ENCODE measurements at places on chromosomes 12 and 14.
A peak's percentile ranks its signal among the peaks of the same experiment; 100 is the strongest.

- no peak for DNase-seq
These were observed 377.9 kb upstream of the RGS6 start for GRCh38 chr14:71554323-71554722.

DNA sequence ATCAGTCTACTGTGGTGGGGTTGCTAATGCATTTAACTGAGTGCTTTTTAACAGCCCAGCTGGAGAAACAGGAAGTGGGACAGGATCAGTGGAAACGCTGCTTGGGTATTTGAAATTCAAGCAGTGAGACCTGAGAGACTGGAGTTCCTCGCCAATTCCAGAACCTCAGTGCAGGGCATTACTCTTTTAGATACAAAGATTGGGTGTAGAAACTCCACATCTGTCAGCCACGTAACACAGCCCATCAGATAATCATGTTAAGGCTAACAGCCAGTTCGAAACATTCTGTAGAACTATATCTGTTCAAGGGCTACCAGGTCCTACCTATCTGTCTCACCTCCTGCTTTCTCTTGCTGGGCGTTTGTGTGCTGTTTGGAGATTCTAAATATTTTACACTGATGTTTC lies 45.5 kb downstream of the RAD52 start:
- DNase-seq: no peak

- no peak for DNase-seq
These were observed 38.8 kb downstream of the TESC start for GRCh38 chr12:117060246-117060928.

DNA sequence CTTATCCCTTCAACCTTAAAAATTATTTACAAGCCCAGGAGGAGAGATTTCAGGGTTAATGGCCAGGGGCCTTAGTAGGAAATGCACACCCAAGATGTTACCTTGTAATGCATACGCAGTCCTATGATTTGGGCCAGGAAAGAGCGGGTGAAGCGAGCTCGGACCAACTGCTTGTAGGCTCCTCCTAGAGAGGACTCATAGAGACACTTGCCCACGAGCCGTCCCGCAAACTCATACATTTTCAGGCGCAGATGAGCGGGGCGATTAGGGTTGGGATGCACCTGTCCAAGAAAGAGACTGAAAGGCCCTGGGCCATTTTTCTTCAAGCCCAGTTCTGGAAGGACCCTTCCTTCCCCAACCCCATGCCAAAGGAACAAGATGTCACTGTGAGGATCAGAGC lies 43.0 kb downstream of the AREL1 start:
- no peak for DNase-seq

- DNase-seq: peak; percentile 19
These were observed 9.5 kb downstream of the ZNF891 start for GRCh38 chr12:133120385-133121191.

- DNase-seq: no peak
These were observed 388.1 kb downstream of the BCAT1 start for GRCh38 chr12:24560831-24561271.

GRCh38 chr14:67566908-67567307 lies 33.2 kb downstream of the PIGH start:
- no peak for DNase-seq

DNA sequence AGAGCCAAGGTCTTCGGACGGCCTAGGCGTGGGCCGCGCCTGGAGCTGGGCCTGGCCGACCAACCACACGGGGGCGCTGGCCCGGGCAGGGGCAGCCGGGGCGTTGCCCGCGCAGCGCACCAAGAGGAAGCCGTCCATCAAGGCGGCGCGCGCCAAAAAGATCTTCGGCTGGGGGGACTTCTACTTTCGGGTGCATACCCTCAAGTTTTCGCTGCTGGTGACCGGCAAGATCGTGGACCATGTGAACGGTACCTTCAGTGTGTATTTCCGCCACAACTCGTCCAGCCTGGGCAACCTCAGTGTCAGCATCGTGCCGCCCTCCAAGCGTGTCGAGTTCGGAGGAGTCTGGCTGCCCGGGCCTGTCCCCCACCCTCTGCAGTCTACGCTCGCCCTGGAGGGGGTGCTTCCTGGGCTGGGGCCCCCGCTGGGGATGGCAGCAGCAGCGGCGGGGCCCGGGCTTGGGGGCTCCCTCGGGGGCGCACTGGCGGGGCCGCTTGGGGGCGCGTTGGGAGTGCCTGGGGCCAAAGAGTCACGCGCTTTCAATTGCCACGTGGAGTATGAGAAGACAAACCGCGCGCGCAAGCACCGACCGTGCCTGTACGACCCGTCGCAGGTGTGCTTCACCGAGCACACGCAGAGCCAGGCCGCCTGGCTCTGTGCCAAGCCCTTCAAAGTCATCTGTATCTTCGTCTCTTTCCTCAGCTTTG lies 4.4 kb upstream of the SHMT2 start:
- DNase-seq: no peak

GRCh38 chr12:6697584-6698351 lies 2.8 kb downstream of the PIANP start:
- peak; percentile 79 for DNase-seq

- DNase-seq: no peak
These were observed 10.7 kb downstream of the TTC5 start for GRCh38 chr14:20295067-20295466.

GRCh38 chr12:81668475-81668874 lies 90.7 kb downstream of the PPFIA2 start:
- peak; percentile 79 for DNase-seq

DNA sequence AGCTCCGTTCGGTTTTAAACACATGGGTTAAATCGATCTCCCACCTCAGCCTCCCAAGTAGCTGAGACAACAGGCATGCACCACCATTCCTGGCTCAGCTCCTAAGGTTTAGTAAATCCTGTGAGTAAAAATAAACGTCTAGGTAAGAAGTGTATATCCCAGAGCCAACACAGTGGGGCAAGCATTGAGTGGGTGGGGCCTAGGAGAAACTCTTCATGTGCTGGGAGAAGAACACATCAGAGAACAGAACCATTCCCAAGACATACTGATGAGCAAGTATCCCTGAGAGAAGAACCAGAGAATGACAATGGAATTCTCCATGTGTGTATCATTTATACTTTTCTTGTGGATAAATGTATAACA lies 86.3 kb downstream of the SEC23A start:
- DNase-seq: no peak

GRCh38 chr12:57027805-57028153 lies 11.4 kb upstream of the TAC3 start:
- DNase-seq: no peak

DNA sequence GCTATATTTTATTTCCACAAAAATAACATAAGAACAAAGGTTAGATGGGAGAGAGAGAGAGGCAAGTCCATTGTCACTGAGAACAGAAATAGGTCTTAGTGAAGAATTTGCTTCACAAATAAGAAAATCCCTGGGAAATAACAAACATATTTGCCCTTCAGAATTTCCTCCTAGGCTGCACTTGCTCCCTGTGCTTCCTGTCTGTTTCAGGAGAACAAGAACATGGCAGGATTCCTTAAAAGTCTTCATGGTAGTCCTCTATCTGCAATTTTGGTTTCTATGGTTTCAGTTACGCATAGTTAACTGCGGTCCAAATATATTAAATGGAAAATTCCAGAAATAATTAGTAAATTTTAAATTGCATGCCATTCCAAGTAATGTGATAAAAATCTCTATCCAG lies 34.1 kb downstream of the SENP1 start:
- DNase-seq: no peak

GRCh38 chr12:75699728-75700496 lies 188.5 kb upstream of the KRR1 start:
- DNase-seq: no peak

GRCh38 chr12:75478116-75478794 lies 2.3 kb upstream of the GLIPR1 start:
- DNase-seq: no peak

- no peak for DNase-seq
These were observed 16.5 kb upstream of the SERPINA4 start for GRCh38 chr14:94544726-94545125.

GRCh38 chr12:85278598-85279448 lies 1.2 kb upstream of the ALX1 start:
- no peak for DNase-seq

DNA sequence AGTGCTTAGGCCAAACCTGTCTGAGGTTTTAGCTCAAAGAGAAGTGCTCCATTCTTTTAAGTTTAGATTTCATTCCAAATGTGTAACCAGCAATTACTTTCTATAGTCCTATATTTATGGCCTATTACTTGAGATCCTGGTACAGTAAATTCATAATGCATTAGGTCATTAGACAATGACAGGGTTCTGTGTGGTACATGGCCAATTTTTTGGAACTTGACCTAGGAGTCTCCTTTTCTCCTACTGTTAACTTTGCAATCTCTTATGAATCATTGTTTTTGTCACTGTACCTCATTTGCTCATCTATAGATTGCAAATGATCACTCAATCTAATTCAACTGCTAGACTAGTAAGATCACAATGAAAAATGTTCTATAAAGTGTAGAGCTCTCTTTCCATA lies 136.7 kb downstream of the PDE3A start:
- no peak for DNase-seq

DNA sequence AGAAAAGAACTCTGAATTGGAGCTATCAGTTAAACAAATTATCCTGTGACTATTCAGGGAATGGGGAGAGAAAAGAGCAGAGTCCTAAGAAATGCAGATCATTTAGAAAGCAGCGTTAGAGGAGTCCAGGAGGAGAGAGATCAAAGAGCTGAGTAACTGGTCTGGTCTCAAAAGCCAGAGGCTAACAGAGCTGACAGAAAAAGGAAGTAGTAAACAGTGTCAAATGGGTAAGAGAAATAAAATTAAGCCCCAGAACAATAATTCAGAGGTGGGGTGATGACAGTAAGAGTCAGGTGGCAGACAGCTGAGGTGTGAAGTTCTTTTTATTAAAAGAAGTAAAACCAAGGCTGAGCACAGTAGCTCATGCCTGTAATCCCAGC lies 19.3 kb downstream of the GXYLT1 start:
- no peak for DNase-seq

DNA sequence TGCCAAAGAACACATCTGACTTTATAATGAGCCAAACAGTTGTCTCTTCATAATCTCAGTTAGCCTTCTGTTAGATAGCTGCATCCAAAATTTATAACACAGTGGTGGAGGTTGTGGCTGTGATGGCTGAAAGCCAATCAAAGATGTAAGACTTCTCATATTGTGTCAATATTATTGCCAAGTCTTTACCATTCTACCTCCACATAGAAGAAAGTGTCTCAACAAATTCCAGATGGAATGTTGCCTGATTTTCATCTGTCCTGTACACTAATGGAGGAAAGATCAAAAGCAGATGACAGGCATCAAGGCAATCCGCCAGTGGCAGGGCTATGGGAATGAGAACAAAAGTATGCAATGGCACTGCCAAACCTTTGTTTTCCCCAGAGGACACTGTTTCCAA lies 813.1 kb upstream of the NOVA1 start:
- no peak for DNase-seq

DNA sequence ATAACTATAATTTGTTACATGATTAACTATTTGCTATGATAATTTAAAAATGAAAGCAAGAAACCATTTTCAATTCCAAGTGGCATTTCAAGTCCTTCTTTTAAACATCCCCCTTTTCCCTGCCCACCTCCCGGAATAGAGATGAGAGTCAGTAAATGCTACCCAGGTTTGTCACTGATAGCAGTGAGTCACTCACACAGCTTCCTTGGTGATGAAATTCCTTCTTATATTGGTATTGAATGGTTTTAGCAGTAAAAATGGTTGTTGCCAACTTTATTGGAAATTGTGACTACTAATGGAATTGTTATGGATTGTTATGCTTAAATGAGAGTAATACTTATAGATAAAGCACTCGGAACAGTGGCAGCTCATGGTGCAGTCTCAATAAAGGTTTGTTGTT lies 90.5 kb downstream of the PPM1A start:
- DNase-seq: no peak

DNA sequence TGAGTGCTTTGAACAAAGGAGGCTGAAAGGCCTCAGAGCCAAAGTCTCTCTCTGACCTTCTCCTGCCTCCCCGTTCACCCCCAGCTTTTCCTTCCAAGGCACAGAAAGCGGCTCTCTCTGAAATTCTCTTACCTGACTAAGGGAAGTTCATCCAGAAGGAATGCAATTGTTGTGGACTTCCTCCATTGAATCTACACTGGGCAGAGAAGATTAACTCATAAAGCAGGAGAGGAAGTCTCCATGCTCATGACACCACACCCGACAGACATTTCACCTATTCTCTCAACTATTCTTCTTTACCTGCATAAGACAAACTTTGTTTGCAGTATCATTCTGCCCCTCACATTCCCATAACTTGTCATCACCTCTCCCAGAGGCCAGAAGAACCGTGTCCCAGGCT lies 129.3 kb upstream of the CCDC175 start:
- no peak for DNase-seq

- DNase-seq: no peak
These were observed 449.7 kb downstream of the BTG1 start for GRCh38 chr12:91695964-91696363.

- no peak for DNase-seq
These were observed 83.6 kb downstream of the ANO2 start for GRCh38 chr12:5861416-5861815.

GRCh38 chr14:74083784-74084276 lies 423 bp downstream of the ALDH6A1 start:
- no peak for DNase-seq

GRCh38 chr12:48982397-48983080 lies 4.4 kb downstream of the WNT1 start:
- no peak for DNase-seq

DNA sequence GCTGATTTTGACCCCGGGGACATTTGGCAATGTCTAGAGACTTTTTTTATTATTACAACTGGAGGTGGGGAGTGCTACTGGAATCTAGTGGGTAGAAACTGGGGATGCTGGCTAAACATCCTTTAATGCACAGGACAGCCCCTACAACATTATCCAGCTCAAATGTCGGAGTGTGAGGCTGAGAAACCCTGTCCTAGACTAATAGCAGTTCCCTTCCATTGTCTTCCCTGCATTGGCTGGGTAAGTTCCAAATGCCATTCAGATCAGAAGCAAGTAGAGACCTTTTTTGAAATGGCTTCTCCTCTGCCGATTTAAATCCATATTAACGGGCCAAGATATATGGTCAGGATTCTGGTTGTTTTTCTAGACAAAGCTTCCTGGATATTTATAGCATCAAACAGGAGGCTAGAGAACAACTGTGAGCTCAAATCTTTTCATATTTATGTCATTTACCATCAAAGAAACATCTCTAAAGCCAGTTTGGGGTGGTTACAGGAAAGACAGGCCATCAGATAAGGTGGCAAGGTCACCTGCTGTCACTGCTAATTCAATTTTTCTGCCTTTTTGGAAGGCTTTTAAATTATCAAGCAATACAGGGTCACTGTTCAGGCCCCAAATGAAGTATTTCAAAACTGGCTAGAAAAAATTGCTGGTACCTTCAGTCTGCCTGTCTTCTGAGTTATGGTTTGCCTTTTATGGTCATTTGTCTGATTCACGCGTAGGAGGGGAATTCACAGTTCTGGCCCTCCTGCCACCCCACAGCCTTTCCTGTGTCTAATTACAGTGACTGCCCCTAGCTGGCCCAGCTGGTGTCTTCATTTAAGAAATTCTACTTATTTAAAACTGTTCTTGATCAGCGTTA lies 20.1 kb upstream of the AKAP5 start:
- DNase-seq: peak; percentile 42

Data from ACHN (cell line).